Hair follicular keratinocyte (primary cell): ENCODE measurements at places on chromosomes 11 and 22. TPM values are rescaled to one million over a fixed set of nuclear protein-coding genes. Genes with fewer than 3 reads are reported as not detected.

The SOX10 gene
- not detected in 2 replicates for total RNA-seq

The KCNK4 gene
- 0.80 TPM in 1 of 2 replicates, not detected in the other for total RNA-seq

The SPCS2 gene
- total RNA-seq, result 45.9 and 60.3 TPM in 2 replicates

The UPK2 gene
- 0.30 TPM in 1 of 2 replicates, not detected in the other for total RNA-seq

The NKAPD1 gene
- 11.1 and 14.9 TPM in 2 replicates for total RNA-seq

The MICALL1 gene
- total RNA-seq, result 105 and 126 TPM in 2 replicates

The STIM1 gene
- 18.4 and 20.6 TPM in 2 replicates for total RNA-seq

The COPB1 gene
- total RNA-seq, result 160 and 195 TPM in 2 replicates

The THY1 gene
- 26.0 and 36.8 TPM in 2 replicates for total RNA-seq

The SLC1A2 gene
- not detected in 2 replicates for total RNA-seq

The INS gene
- total RNA-seq, result not detected in 2 replicates

The USP2 gene
- total RNA-seq, result 0.08 and 0.84 TPM in 2 replicates

The SORL1 gene
- 90.0 and 154 TPM in 2 replicates for total RNA-seq

The CALCA gene
- total RNA-seq, result not detected in 2 replicates

The CECR2 gene
- total RNA-seq, result under 0.01 and 0.04 TPM in 2 replicates

The ABCC8 gene
- not detected in 2 replicates for total RNA-seq

The SLC5A12 gene
- total RNA-seq, result not detected in 2 replicates

The OR52M1 gene
- not detected in 2 replicates for total RNA-seq

The TRMT2A gene
- 28.1 and 35.6 TPM in 2 replicates for total RNA-seq

The MYBPC3 gene
- total RNA-seq, result not detected in 2 replicates

The INPP5J gene
- 0.08 and 0.34 TPM in 2 replicates for total RNA-seq

The LUZP2 gene
- not detected in 2 replicates for total RNA-seq

The C11orf86 gene
- total RNA-seq, result not detected in 2 replicates

The APOL3 gene
- 0.62 and 1.4 TPM in 2 replicates for total RNA-seq

The CCDC157 gene
- 0.47 and 2.5 TPM in 2 replicates for total RNA-seq

The SAA4 gene
- not detected in 2 replicates for total RNA-seq

The PYGM gene
- 0.08 TPM in 1 of 2 replicates, not detected in the other for total RNA-seq

The VPREB1 gene
- total RNA-seq, result not detected in 2 replicates

The NPTXR gene
- total RNA-seq, result 0.16 TPM in 1 of 2 replicates, not detected in the other
